Kasumi-1 (cell line): ENCODE measurements at places on chromosomes 5 and 9.

- DNase-seq, result no peak
Measured at GRCh38 chr9:129383019-129383560, 205.0 kb upstream of the IER5L start.

GRCh38 chr9:127953768-127954505, 16.3 kb upstream of the DPM2 start:
- DNase-seq, result no peak

DNA sequence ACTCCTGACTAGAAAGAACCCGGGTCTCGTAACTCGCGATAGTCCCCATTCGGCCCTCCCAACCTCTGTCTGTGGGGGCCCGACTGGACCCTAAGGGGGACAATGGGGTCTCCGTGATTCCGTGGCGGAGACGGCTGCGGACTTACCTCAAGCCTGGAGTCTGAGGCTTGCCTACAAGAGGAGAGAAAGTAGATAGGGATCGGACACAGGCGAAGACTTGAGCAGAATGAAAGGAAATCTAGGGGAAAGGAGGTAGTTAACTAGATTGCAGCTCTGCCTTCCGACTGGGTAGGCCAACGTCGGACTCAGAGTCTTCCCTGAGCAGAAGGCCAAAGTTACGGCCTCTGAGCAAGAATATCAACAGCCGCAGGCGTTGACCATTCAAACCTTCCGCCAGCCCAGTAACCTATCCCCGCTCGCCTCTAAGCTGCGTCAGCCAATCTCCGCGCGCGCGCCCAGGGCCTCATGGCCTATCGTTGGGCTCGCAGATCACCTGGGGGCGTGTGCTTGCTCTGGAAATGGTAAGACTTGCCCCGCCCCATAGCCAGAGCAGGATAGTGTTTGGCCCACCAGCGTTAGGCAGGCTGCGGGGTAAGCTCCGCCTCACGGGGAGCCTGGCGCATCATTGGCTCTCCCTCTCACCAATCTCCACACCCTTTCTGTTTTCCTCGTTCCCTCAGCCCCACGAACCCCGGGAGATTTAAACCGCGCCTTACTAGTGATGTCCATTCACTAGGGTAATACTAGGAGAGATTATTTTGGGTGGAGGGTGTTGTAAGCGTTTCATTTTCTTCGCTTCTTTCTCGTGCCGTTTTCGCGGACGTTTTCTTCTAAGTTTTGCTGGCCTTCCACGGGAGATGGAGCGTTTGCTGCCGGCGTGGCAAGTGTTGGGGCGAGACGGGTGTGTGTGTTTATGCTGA, at the start of gene CDC25C:
Gene CDC25C (minus strand): TSS at position 356 of the 920 bp plus-strand sequence. CDS start 624 bp downstream, outside the sequence.
- DNase-seq, result peak; percentile 99

GRCh38 chr5:68482199-68482598, 266.6 kb downstream of the PIK3R1 start:
- DNase-seq, result peak; percentile 20

DNA sequence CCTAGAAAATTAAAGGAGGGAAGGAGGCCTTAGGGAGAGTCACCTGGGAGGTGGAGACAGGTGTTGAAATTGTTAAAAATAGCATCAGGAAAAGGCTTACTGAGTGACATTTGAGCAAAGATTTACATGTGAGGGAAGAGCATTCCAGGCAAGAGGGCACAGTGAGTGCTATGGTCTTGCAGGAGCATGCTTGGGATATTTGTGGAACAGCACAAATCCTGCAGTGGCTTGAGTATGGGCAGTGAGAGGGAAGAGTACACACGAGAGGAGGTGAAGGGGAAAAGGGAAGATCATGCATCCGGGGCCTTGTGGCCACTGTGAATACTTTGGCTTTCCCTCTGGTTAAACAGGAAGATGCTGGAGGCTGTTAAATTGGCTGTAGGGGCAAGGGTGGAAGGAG, 36.6 kb downstream of the ACER2 start:
- DNase-seq, result no peak

- no peak for DNase-seq
Measured at GRCh38 chr5:59548807-59549357, 344.6 kb downstream of the PDE4D start.

- DNase-seq, result no peak
Measured at GRCh38 chr9:92640398-92641091, 29.4 kb downstream of the IPPK start.

- DNase-seq, result peak; percentile 63
Measured at GRCh38 chr9:120478208-120478607, 101.8 kb downstream of the CDK5RAP2 start.

DNA sequence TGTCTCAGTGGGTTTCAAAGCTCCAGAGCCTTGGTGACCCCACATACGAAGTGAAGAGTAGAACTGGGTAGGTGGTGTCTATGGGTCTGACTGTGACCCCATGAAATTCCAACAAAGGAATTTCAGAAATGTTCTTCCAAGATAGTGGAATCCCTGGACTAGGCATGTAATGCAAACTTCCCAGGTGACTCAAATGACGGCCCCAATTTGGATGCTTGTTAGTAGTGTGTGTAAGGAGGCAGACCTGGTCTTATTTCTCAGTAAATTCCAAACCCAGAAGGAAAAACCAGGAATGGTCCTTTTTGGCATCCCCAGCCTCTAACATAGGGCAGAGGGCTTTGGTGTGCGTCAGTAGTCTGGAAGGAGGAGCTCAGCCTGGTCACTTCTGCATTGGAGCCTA, 43.6 kb upstream of the ABCA1 start:
- no peak for DNase-seq

DNA sequence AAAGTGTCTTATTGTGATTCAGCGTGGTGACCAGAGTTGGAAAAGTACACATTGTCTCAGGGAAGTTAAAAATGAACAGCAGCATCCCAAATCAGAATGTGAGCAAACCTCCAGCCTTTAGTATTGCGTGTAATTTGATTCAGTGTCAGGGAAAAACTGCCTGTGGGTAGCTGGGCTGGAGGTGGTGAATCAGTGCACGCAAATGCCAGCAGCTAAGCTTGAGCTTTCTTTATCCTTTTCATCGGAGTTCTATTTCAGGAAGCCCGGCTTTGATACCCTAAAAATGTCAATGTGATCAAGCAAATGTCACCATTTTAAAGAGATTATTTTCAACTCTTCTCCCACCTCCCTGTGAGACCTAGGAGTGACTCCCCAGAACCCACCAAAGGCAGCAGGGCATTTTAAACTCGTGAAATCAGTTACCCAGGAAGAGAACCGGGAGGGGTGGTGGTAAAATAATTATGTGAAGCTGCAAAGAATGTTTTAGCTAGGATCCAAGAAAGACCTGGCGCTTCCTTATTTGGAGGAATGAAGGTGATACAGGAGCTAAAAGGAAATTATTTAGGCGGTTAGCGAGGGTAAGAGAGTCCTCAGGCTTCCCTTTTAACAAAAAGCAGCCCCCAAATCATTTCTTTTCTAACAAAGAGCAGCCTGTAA, 25.7 kb upstream of the C5orf47 start:
- no peak for DNase-seq

DNA sequence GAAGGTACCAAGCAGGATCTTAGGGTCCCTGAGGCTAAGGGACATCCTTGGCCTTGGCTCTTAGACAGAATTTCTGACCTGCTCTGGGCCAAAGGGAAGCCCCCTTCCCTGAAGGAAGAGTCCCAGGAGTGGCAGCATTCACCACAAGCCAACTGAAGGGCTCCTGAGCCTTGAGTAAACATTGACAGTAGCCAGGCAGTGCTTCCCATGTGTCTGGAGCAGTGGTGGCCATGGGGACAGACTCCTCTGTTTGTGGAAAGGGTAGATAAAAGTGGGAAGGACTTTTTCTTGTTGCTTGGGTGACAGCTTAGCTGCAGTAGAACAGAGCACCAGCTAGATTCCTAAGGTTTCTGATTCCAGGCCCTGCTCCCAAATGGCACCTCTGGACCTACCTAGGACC, 61.4 kb upstream of the VLDLR start:
- no peak for DNase-seq

GRCh38 chr9:911005-911404, 65.5 kb upstream of the DMRT3 start:
- no peak for DNase-seq

DNA sequence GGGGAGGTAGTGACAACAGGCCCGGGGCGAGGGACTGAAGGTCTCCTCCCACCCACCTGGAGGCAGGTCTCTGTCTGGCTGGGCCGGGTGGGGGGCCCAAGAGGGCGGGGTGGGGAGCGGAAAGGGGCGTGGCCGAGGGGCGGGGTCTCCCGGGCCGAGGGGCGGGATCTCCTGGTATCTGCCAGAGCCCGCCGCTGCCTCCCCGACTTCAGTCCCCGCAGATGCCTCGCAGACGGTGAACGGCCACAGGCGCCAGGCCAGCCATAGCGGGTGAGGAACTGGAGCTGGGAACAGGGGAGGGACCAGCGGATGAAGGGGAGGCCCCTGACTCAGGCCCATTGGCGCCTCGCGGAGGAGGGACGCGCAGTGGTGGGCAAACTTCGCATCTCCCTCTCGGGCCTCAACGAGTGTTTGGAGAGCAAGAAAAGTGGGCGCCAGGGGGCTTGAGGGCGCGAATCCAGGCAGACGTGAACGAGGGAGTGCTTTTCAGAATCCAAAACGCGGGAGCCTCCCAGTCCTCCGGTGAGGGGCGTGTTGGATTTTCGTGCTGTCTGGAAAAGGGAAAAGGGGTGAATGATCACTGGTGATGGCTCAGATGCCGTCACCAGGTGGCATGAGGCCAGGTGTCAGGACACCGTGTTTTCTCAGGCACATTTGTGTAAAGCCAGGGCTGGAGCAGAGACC, at the start of gene ADGRD2:
Gene ADGRD2 (plus strand): TSS at position 211 of the 684 bp plus-strand sequence. CDS start 1,216 bp downstream, outside the sequence.
- no peak for DNase-seq

DNA sequence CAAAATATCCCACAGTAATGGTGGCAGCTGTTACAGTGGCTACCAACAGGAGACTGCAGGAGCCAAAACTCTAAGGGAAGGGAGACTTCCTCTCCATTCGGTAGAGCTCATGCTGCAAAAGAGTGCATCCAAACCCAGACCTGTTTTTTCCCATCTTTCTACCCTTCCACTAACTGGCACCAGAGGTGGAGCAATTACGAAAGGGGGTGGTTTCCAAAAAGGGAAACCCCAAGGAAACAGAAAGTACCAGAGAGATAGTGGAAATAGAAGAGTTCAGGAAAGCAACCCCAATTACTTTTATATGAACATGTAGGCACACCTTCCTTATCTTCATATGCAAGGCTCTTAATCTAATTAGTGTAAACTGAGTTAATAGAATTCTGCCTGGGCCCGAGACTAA, 7.3 kb upstream of the WDR41 start:
- DNase-seq, result no peak

DNA sequence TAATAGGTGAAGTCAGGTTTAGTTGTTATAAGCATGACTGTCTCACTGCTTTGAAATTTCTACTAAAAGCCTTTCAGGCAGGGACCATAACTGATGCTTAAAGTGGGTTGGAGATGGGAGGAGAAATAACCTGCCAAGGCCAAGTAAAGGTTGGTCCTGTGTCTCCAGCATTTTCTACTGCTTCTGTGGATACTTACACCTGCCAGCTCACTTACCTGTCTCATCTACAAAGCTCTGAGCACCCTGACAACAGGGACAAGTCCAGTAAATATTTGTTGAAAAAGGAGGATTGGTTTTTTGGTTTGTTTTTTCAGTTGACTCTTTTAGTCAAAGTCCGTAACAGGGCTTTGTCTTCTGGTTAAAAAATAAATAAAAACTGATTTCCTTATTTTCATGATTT, 38.6 kb downstream of the GRAMD2B start:
- DNase-seq, result no peak

- no peak for DNase-seq
Measured at GRCh38 chr5:135356522-135357318, 42.3 kb downstream of the MACROH2A1 start.

DNA sequence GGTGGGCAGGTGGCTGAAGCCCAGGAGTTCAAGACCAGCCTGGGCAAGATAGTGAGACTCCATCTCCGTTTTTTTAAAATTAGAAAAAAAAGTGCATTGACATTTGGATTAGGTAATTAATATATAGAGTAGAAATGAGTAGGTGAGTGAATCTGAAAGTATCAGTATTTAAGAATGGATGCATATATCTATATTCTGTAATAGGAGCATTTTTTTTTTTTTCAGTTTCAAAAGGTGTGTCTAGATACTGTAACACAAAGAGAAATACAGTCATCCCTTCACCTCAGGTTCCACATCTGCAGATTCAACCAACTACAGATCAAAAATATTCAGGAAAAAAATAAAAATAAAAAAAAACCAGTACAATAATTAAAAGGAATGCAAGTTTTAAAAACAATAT, 50.8 kb downstream of the RBM27 start:
- no peak for DNase-seq

DNA sequence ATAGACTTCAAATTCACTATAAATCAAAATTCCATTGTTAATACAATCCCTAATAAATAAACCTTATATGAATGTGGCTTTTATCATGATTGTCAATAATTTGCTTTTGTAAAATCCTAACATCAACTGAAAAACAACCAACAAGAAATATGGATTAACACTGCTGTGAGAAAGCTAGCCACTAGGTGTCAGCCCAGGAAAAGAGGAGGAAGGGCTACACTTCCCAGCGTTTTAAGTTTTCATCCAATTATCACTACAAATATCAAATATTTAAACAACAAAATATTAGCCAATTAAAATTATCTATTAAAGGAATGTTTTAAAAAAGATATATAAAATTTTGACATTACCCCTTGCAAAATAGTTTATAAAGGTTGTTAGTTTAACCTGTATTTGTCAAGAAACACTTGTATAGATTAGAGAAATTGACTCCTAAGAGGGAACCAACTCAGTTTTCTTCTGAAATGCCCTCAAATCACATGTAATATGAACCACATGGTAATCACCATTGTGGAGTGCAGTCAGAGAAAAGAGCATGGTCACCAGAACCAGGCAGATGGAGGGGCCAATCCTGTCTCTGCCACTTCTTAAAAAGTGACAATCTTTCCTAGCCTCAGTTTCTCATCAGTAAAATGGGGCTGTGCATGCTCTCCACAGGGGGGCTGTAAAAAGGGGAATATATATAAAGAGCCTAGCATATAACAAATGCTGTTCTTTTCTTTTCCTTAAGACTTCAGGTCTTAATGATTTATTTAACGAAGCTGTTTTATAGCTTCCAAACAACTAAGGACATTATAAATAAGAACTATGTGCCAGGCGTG, 188.2 kb downstream of the CRB2 start:
- peak; percentile 71 for DNase-seq

- DNase-seq, result peak; percentile 19
Measured at GRCh38 chr5:61575103-61575502, 243.0 kb downstream of the ZSWIM6 start.

- DNase-seq, result no peak
Measured at GRCh38 chr5:35656721-35657120, 39.1 kb downstream of the SPEF2 start.

DNA sequence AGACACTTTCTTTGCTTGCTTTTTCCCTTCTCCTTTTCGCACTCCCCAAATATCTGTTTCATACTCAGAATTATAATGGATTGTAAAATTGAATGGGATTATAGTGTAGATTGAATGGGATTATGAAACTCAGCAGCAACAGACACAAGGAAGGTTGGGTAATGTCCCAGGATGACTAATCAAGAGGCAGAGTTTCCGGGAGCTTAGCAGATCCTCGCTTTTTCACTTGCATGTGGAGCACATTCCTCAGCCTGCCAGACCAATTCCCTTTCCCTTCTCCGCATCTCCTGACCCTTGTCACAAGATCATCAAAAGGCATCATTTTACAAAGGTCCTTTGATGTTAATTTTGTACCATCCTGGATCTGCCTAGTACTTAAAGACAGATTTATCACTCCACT, 55.1 kb upstream of the SLC1A1 start:
- no peak for DNase-seq
